T1000 (cell line): ENCODE measurements at places on chromosomes 1 and 21.

- no peak for DNase-seq
Observed at GRCh38 chr1:228463559-228464455, 23.4 kb upstream of the RNF187 start.

- DNase-seq = no peak
Observed at GRCh38 chr1:70891051-70891843, 156.4 kb downstream of the PTGER3 start.

- DNase-seq = no peak
Observed at GRCh38 chr1:229550812-229551567, 7.5 kb downstream of the ABCB10 start.

DNA sequence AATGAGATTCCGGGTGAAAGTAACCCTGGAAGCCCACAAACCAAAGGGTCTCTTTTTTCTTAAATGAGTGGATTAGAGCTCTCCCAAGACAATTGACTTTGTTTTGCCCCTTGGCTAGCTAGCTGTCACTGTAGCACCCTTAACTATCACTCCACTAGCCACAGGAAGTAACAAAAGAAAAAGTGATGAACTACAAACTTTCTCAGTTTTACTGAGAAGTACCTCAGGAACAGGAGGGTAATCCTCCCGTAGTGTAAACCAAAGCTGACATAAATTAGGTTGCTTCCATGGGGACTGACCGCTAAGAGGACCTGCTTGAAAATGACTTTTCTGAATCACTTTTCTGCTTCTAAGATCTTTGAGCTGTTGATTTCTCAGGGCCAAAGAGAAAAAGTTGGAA lies 240.1 kb downstream of the BARHL2 start:
- no peak for DNase-seq

DNA sequence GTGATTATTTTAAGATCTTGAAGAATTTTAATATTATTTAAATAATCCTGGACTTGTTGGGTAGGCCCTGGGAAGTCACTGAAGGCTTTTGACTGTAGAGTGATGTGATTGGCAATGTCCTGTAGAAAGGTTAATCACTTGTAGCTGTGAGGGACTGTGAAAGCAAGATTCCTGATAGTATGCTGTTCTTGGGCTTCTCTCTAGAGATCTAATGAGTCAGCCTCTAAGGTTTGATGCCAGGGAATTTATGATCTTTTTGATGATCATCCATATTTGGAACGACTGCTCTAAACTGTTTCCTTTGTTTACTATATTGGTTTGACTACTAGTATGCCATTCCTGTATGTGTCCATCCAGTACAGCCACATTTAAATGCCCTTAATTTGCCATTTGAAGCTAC lies 56.5 kb downstream of the CAMSAP2 start:
- DNase-seq = no peak

- DNase-seq = no peak
Observed at GRCh38 chr1:180930687-180931086, 18.0 kb downstream of the KIAA1614 start.

- DNase-seq = peak; percentile 38
Observed at GRCh38 chr1:77605246-77606026, 77.0 kb downstream of the ZZZ3 start.

DNA sequence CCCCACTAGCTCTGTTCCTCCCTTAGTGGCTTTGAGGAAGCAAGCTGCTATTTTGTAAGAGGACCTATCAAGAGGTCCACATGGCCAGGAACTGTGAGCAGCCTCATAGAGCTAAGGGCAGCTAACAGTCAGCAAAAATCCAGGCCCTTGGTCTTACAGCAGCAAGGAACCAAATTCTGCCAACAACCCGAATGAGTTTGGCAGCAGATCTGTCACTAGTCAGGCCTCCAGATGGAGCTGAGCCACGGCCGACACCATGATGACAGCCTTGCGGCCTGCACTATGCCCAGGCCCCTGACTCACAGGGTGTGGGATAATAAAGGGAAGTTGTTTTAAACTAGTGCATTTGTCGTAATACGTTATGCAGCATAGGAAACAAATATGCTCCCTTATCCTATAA lies 28.0 kb upstream of the H3-3A start:
- DNase-seq = peak; percentile 46

DNA sequence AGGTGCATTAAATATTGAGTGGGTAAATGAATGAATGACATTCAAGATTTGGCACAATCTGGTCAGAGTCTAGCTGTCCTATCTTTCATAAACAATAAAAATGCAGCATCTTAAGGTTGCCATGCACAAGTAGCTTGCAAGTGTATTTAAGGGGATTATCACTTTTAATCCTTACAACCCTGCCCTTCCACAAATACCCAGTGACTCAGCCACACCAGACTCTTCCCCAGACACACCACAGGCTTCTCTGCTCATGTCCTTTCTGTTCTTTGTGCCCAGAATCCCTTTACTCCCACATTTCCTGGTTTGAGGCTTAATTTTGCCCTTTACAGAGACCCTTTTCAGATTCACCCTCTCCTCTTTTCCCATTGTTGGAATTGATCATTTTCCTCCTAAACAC lies 59.8 kb downstream of the KIRREL1 start:
- no peak for DNase-seq

- DNase-seq = no peak
Observed at GRCh38 chr1:74641161-74641560, 32.4 kb downstream of the ERICH3 start.

- no peak for DNase-seq
Observed at GRCh38 chr1:158638146-158638545, 33.1 kb downstream of the OR10Z1 start.

DNA sequence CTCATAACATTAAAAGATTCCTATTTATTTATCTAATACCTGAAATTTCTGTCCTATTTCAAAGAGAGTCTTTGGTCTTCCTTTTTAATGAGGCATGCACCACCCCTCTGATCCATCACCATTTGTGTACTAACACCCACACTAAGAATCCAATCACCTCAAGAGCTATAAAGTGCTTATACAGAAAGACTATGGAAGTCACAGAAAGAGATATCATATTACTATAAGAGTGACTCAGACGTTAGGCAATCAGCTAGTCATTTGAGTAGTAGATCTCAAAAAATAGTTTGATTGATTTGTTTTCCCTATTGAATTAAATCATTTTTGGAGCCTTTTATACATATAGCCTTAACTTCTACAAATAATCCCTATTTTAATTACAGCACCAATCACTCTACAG lies 46.1 kb downstream of the NME7 start:
- no peak for DNase-seq
